Stimulated activated CD4-positive, alpha-beta T cell treated with anti-CD3 and anti-CD28 coated beads, TNF-alpha, amount 100 ng/mL, for 1 hour (primary cell): ENCODE measurements at places on chromosomes 12 and 14.

DNA sequence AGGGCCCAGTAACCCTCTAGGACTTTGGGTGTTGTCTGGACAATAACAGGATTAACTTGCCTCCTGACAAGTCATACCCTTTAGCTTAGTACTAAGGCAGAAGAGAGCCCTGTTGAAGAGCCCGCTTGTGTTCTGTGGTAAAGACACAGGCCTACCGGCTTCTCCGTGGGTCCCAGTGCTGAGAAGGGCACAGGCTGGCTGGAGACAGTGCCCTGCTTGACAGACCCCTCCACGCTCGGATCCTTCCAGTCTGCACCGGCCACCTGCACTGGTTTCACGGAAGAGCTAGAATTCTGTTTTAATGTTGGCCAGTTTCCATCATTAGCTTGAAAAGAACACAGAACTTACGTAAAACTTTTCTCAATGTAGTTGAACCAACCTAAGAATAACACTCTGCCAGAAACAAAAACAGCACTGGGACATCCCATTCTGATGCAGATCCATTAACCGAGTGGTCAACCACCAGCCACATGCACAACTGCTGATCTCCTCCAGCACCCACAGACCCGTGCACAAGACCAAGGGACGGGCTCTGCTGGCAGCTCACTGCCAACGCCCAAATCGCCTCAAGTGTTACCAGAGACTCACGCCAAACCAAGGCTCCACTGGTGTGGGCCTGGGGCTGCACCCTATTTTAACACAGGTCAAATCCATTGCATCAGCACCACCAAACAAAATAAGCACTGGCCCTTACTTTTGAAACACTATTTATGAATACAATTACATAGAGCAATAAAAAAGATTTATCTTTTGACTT lies 27.1 kb downstream of the ZFYVE21 start:
- DNase-seq = no peak

DNA sequence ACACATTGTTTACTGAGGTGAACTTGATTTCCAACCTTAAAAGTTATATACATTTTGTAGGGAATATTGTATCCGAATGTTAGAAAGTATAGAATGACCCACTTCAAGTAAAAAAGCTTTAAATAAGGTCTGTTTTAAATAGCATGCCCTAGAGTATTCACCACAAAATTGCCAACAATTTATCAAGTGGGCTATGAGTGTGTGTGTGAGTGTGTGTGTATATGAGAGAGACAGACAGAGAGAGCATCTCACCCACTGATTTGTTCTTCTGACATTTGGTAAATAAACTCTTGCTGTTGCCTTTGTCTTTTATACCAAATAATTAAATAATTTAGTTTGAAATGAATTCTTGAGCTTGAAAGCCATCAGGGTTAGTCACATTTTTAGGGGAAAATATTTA lies 29.8 kb upstream of the RAP1B start:
- no peak for DNase-seq

DNA sequence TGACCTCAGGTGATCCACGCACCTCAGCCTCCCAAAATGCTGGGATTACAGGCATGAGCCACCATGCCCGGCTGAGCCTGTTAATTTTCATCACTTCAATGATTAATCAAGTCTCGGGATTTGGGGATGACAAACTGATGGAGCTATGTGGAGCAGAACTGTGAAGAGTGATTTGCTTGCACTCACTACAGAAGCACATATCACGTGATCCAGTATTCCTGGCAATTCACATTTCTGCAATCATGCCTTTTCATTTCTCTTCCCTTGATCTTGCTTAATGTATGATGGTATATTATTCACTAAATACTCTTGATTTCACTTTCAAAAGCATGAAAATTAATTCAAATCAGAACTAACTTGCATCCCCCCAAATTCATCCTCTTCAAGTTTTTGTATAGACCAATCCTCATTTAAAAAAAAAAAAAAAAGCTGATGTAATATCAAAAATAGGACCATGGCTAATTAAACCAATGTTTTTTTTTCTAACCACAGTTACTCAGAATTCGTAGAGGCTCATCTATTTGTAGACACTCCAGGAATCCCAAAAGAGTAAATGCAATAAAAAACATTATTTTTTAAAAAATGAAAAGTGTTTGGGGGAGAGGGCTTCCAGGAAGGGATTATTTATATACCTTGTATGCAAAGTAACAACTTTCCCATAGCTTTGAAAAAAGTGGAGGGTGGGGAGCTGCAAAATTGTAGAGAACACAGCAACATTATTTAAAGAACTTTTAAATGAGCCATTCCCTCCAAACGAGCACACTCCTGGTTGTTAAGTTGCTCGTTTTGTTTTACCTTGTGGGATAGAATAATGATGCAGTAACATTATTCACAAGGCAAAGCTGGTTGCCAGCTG lies 7.0 kb upstream of the ATXN2 start:
- DNase-seq = no peak

DNA sequence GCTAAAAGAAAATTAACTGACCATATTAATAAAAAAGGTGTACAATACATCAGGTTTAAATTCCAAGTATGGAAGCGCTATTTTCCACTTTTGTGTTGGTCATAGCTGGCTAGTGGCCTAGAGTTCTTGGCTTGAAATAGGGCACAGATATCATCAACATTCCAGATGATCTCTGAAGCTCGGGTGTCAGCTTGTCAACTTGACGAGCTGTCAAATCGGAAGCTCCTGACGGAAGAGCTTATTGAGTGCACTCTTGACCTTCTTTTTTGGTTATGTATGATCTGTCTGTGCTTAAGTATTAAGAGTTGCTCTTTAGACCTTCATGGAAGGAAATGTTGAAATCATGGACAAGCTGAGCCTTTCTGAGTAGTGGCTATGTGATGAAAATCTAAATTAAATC lies 177.9 kb downstream of the APAF1 start:
- no peak for DNase-seq

DNA sequence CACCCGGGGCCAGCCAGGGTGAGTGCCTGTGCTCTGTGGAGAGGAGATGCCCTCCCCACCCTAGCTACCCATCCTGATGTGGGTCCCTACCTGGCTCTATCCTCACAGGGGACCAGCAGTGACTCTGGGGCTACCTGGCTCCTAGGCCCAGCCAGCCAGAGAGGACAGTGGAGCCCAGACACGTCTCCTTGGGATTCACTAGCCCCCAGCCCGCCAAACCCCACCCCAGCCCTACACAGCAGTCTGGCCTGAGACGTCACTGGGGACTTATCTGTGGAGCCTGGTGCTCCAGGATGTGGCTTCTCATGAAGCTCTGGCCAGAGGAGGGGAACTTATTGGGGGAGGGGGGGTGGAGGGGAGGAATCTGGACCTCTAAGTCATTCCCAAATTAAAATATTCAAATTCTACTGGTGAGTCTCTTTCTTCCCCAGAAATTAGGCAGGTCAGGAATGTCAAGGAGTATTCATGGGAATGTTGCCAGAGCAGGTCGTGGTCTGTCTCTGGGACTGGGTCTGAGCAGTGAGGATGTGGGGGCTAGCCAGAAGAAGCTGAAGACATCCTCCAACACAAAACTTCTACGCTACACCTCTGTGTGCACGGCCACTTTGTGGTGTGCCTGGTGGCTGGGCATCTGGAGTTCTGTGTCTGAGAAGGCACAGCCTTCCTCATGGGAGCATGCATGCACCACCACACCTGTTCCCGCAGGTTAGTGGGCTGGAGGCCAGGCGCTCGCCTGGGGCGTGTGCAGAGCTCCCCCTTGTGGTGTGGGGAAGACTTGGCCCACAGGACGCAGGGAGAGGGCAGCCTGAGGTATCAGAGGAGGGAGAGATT lies 2.7 kb downstream of the CMTM5 start:
- peak; percentile 50 for DNase-seq

DNA sequence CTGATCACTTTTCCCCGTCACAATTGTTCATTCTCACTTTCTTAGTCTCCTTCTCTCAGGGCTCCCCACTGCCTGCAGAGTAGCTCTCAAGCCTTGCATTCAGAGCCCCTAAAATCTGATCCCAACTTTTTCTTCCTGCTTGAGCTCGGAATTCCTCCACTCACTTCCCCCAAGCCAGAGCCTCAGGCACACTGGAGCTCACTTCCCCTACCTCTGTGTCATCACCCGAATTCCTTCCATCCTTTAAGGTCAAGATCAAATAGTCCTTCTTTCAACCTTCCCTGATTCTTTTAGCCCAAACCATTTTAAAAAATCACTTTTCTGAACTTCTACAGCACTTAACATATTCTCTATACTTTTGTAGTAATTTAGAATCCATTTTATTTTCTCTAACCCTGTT lies 34.1 kb upstream of the ATP23 start:
- no peak for DNase-seq

DNA sequence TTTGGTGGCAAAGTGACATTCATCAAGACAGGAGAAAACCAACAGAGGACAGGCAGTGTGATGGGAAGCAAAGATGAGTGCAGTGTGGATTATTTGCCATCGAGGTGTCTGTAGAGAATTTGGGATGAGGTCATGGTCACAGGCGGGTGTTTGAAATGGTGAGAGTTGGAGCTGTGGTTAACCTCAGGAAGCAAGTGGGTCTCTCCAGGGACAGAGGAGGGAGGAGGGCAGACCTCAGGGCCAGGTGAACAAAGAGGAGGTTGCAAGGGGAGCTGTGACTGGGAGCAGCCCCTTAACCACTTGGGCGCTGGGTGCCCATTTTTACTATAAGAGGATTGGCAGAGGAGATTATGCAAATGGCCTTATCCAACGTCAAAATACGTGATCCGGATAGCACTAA lies 7.0 kb downstream of the FZD10 start:
- no peak for DNase-seq

DNA sequence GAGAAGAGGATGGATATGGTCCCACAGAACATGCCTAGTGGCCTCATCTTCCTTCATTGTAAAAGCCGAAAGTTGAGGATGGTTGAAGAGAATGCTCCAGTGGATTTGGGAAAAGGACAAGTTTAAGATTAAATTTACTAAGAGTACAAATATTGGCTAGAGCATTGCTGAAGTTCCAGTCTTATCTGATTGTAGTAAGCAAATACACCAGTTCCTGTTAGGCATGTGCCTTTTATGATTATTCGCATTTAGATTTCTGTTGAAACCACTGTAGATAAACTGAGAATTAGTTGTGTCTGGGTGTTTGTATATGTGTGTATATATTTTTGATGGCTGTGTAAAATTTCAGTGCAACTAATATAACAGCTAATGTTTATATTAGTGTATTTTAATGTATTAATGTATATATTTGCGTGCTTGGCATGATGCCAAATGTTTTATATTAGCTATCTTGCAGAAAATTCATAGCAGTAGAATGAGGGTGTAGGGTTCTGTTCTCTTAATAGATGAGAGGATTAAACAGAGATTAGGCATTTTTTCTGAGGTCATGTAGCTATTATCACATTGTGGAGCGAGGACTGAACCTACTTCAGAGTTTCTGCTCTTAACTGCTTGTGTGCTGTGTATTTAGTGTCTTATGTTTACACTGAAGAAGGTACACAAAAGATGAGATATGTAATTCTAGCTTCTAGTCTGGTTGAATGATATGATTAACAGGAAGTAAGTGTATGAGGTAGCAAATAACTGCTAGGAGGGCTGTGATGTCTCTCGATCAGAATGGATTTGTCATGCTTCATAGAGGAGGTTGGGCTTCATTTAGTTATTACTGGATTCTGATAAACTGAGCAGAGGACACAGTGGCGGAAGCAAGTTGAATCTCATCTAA lies 21.1 kb downstream of the FKBP3 start:
- no peak for DNase-seq

GRCh38 chr12:114414866-114415524 lies 9.1 kb upstream of the TBX5 start:
- DNase-seq = no peak

GRCh38 chr14:54985156-54985555 lies 41.7 kb downstream of the WDHD1 start:
- no peak for DNase-seq

DNA sequence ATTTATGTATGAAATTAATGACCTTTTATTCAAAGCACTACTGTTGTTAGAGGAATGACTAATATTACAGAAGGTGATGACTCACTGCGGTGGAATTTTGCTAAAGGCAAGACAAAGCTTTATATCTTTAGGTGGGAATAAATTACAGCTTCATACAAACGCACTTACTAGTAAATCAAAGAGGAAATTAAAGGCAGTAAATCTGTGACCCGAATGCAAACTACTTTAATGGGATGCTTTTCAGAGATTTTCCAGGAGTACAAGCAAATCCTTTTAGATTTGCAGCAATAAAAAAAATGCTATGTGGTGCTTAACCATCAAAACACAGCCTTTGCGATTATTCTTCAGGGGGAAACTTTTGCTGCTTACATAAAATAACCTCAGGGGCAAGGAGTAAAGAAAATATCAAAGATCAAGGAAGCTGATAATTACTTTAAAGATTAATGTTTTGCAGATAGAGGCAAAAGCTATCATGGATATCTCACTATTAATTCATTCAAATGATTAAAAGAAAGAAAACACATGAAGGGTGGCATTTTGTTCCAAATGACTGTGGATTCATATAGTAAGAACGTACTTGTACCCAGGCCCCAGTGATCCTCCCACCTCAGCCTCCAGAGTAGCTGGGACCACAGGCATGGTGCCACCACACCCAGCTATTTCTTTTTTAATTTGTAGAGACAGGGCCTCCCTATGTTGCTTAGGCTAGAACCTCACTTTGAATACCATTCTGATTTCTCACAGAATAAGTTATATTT lies 98.9 kb downstream of the DENND5B start:
- no peak for DNase-seq

DNA sequence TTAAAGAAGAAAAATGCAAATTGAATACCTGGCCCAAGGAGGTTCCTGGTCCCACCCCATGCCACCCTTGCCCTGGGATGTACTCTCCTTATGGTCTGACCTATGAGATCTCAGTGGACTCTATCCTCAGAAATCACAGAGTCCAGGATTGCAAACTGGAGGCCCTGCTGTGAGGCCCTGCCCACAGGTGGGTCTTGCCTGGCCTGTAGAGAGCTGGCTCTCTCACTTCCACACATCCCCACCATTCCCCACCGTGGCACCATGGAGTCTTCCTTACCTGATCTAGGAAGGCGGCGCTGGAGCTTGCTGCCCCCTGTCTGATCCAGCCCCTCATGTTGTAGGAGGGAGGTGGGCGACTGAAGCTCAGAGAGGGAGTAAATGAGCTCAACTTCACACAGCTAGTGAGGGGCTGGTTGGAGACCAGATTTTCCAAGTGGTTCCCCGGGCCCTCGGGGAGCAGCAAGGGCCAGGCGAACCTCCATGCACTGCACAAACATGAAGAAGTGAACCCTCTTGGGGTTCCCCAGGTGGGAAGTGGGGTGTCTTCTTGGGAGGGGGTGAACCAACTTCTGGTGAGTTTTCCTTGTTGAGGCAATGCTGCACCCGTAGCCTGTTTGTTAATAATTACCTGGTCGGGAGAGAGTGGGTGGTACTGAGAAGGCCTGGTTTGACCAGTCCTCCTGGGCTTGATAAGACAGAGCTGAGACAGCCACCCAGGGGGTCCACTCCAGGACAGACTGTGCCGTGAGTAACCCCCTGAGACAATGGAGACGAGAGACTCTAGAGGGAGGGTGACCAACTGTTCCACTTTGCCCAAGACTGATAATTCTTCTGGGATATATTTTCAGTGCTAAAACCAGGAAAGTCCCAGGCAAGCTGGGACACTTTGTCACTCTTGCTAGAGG lies at the start of gene SERPINA4:
SERPINA4 (plus strand) TSS at position 692 of the 905 bp plus-strand sequence. CDS start 2,041 bp downstream, outside the sequence.
- DNase-seq = no peak
